Posterior vena cava (tissue), 2 donors: ENCODE measurements at places on chromosomes 11 and 22.
A peak's percentile ranks its signal among the peaks of the same experiment; 100 is the strongest.

DNA sequence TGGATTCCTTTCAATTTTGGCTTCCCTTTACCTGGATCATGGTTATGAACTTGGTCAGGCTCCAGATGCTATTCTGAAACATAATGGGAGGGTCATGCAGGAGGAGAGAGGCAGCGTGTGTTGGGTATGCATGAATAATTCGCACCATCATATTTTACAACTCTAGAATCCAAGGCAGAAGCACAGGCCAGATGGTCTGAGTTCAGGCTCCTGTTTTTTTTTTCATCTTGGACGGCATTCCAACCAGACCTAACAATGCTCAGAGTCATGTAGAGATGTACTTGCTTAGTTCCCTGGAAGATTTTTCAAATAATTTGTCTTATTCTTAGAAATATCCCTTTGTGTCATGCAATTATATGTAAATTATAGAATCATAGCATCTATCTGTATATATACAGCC lies 393.5 kb downstream of the JRKL start:
- DNase-seq: no peak

DNA sequence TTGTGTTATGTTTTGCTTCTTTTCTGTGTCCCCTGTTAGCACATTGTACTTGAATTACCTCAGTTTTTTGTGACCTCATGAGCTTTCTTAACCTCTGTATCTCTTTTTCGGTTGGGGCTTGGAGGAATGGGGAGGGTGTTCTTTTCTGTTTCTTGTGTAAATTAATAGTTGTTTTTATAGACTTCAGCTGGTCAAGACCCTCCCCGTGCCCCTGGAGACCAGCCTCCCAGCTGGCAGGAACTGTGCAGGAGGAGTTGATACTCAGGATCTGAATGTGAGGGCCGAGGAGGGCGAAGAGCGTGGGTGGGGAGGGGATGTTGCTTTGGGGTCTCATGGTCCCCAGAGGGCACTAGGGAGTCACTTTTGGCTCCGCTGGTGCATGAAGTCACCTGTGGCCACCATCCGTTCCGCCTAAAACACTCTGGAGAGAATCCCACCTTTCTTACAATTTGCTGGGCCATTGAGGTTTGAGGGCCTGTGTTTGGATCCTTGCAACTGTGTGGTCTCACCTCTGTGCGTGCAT lies 44.3 kb upstream of the NNMT start:
- DNase-seq: no peak

DNA sequence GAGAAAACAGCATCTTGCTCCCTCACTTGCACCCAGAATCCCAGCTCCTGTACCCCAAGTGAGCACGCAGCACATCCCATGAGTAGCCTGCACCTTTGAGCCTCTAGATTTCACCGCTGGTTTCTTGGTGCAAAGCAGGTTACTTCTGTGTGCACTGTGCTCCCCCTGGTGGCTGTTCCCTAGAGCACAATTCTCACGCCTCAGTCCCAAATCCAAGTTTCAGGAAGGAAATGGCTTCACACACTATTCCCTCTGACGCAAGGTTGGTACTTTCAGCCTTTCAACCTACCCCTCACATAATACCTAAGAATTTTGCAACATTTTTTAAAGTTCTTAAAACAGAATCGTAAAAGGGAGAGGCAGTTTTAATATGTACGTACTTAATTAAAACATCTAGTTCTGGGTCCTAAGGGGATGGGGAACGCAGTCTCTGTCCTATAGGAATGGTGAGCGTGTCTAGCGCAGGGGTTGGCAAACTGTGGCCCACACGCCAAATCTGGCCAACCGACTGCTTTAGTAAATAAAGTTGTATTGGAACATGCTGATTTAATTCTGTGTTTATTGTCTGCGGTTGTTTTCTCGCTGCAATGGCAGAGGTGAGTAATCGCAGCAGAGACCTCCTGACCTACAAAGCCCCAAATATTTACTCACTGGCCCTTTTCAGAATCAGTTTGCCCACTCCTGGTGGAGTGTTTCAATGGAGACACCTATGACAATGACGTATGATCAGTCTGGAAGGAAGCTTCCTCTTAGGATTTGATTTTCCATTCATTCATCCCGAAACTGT lies 27.5 kb downstream of the DHCR7 start:
- no peak for DNase-seq

DNA sequence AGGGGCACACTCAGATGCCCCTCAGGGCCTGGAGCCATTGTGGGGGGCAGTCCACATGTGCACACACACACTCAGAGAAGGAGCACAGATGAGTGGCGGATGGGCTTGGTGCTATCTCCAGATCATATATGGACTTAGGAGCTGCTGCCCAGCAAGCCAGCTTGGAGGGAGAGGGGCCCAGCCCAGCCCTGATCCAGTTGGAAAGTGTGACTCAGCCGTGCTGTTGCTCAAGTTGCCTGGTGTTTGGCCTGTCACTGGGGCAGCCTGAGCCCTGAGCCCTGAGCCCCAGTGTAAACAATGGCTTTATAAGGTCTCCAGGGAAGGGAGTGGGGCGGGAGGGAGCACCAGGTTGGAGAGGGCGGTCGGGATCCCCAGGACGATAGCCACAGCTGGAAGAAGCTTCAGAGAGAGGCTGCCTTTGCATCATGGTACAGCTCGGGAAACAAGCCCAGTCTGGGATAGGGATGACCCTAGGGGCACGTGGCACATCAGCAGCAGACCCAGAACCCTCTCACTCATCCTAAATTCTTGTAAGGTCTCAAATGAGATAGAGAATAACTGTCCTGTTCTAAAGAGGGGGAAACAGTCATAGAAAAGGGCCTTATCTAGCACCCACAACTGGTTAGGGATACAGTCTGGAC lies 4.8 kb downstream of the SELENOM start:
- DNase-seq: peak; percentile 96

DNA sequence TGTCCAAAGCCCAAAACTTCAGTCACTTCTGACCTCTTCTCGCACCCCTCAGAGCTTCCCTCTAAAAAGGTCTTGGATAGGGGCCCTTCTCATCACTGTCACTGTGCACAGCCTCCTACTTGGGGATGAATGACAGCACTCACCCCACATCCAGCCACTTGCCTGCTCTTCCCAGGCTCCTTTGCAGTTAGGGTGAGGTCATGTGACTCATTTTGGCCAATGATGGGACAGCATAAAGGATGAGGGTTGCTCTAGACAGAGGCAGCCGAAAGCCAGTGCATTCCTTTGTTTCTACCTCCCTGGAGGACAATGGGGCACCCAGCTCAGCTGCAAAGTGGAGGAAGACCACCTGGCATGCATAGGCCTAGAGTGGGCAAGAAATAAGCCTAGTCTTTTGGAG lies 1413.3 kb downstream of the TBC1D22A start:
- DNase-seq: no peak

GRCh38 chr11:23473782-23474181 lies 613.5 kb upstream of the CCDC179 start:
- DNase-seq: no peak

DNA sequence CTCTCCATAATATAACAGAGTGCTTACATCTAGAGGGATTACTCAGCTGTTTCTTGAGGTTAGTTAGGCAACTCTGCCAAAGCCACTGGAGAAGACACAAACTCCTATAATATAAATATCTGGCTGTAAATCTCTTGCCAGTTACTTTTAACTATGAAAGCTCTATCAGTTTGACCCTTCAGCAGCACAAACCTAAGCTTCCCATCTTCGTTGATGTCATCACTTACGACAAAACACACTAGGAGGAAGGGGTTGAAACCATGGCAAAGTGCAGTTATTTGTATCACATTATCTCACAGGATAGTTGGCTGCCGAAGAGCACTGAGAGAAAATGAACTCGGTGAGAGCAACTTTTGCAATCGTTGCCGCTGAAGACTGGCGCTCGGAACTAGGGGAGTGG lies 922.1 kb downstream of the OPCML start:
- no peak for DNase-seq

DNA sequence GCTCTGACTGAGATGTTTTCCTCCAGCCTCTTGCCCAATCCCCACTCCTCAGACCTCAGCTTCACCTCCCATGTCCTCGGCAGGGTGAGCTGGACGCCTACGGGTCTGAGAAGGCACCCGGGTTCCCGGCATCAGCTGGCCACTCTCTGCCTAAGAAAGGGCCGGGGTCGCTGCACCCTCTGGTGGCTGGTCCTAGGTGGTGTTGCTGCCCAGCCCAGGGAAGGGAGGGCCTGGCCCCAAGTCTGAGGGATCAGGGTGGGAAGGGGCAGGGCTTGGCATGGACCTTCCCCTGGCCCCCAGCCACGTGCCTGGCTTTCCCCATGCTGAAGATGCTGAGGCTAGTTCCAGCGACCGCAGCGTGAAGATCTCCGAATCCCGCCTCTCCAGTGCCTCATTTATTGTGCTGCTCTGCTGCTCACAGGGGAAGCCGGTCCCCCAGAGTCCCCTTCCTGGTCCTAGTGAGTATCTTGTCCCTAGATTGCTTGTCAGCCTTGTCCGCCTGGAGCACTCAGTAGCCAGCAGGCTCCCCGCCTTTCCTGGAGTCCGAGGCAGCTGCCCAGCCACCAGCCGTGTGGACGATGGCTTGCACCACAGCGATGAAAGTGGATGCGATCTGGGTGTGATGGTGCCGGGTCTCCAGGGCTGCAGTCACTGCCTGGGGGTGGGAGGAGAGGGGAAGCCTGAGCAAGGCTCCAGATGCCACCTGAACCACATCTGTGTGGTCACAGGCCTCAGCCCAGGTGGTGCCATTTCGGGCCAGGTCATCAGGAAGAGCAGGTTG lies 2.9 kb upstream of the GGT5 start:
- DNase-seq: peak; percentile 98

DNA sequence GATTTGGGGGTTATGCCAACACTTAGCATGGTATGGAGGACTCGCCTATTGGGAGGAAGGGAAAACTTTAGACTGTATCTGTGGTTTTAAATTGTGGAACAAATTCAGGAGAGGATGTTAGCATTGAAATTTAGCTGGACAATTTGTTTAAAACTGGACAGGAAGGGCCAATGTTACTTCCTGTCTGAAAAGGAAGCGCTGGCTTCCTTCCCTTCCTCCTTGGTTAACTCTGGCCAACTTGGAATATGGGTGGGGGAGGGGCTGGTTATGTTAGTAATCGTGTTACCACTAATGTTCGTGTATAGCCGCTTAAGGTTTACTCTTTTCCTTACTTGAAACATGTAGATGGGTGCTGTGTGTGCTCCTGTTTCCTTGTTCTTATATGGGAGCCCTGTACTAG lies 13.9 kb downstream of the CTNND1 start:
- no peak for DNase-seq

- peak; percentile 45 for DNase-seq
These were observed 70.5 kb downstream of the PKNOX2 start for GRCh38 chr11:125235071-125235471.

DNA sequence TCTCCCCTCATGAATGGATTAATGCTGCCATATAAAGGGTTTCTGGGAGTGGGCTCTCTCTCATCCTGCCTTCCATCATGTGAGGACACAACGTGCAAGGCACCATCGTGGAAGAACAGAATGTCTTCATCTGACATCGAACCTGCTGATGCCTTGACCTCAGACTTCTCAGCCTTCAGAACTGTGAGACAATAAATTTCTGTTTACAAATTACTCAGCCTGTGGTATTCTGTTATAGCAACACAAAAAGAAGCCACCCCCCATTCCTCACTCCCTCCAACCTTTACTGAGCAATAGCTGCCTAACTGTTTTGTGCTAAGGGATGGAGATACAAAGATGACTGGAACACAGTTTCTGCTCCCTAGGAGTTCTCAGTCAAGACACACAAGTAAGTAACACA lies 106.1 kb upstream of the PLET1 start:
- DNase-seq: no peak

DNA sequence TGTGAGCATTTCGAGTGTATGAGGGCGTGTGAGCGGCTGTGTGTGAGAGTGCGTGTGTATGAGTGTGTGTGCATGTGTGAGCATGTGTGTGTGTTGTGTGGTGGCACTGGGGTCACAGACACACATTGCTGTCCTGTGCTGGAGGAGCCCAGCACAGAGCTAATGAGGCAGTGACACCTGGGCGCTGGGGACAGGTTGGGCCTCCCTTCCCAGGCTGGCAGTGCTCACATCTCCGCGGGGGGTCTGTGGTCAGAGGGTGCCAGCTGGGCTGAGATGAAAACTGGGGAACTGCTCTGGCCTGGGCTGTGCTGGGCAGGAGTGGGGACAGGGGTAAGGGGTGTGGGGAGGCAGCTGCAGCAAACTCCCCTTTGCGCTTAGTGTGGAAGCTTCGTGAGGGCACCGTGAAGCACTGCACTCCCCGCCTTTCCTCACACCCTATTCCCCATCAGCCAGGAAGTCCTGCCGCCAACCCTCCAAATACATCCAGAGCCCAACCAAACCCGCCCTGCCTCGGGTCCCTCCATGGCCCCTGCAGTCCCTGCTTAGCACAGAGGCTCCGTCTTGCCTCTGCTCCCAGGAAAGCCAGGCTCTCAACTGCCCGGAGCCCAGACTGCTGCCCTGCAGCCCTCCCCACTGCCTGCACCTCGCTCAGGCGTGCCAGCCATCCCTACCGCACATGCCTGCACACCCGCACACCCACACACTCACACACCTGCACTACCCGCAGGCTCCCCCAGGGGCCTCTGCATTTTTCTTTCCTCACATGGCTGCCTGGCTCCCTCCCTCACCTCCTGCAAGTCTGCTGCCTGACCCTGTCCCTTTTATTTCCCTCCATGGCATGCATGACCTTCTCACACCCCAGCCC lies 62.0 kb upstream of the THY1 start:
- peak; percentile 74 for DNase-seq

DNA sequence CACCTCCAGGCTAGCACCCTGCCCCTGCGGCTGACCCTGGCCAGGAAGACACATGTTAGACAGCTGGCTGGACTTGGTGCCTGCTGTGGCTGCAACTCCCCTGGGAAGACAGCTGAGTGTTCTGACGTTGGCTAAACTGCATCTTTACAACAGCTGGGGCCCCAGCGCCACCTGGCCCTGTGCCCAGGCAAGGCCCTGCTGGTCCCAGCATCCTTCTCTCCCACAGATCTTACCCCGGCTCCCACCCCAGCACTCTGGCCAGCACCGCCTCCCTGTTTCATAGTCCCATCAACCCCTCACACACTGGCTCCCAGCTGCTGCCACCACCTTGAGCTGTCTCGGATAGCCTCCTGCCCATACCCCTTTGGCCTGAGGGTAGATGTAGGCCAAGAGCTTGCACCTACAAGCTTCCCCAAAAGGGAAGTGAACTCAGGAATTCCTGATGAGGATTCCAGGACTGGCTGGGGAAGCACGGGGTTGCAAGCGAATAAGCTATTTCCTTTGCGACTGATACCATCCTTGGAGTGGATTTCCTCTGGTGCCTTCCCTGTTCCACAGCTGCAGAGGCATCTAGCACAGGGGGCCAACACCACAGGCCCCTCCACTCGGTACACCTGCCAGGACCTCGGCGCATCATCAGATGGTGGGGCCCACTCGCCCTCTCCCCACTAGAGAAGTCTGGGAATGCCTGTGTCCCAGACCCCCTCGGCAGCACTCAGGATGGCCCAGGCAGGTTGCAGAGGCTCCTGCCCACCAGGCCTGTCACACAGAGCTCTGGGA lies 28.5 kb downstream of the RSPH14 start:
- no peak for DNase-seq

GRCh38 chr11:29200791-29201562 lies 815.9 kb downstream of the KCNA4 start:
- DNase-seq: no peak

GRCh38 chr22:38030311-38031133 lies 26.7 kb upstream of the PICK1 start:
- DNase-seq: no peak
